Right lobe of liver (tissue), 6 donors: ENCODE measurements at places on chromosomes 1 and 21.

DNA sequence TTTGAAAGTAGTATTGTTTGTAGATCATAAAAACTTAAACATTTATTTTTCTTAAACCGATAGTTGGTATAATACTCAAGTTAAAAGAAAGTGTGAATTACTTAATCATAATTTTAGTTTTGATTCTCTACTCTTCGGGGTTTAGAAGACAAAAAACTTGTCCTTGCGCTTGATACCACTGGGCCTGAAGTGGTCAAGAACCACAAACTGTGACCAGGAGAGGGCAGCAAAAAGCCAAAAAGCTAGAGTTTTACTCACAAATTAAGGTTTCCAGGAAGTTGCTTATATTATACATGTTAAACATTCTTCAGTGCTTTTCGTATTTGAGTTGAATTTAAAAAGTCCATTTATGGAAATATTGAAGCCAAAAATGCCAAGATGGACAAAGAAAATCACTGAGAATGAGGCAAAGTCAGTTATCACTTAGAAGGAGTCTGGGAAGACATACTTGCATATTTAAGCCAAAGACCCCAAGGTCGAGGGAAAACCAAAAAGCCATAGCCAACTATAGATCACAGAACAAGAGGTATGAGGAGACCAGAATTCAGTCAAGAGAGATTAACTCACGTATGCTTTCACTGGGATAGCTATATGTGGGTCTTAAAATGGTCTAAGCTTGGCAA lies 34.2 kb downstream of the EFCAB7 start:
- DNase-seq = no peak

DNA sequence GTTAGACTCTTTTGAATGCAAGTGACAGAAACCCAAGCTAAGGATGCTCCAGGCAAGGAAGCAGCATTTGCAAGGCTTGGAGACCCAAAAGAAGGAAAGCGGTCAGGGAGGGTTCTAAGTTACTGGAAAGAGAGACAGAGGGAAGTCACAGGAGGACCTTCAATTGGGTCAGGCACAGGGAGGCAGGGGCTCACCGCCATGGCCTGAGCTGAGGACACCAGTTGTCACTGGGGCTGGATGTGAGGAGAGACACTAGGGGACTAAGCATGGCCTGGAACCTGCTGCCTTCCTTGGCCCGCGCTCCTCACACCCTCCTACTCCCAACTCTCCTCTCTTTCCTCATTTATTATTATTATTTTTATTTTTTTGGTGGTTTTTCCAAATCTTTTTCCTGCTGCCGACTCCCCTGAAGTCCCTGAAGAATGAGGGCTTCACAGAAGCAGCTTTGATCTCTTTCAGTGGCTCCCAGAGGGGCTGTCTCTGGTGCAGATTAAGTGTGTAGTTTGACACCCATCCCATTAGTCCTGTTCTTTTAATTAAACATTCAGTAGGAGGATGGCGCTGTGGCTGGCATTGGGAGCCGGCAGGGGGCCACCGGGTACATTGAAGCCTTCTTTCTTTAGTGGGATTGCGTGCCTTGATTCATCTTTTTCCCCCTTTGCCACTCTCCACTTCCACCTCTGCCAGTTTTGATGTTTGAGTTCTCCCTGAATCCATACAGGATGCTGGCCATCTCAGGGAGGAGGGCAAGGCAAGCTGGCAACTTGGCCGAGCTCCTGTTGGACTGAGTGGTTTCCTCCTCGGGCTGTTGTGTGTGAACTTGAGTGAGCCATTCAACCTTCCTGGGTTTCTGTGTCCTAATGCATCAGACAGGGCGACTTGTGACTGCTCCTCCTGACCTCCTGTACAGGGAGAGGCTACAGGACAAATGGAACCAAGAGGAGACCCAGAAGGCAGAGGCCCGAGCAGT lies 59.3 kb downstream of the MDM4 start:
- DNase-seq = no peak

- peak; percentile 87 for DNase-seq
Measured at GRCh38 chr1:228902781-228903433, 167.6 kb downstream of the RHOU start.

- DNase-seq = no peak
Measured at GRCh38 chr1:65882076-65882475, 89.4 kb downstream of the PDE4B start.

- DNase-seq = no peak
Measured at GRCh38 chr1:85734931-85735330, 26.7 kb upstream of the ZNHIT6 start.

- DNase-seq = no peak
Measured at GRCh38 chr1:51325878-51326755, 4.2 kb downstream of the TTC39A start.

DNA sequence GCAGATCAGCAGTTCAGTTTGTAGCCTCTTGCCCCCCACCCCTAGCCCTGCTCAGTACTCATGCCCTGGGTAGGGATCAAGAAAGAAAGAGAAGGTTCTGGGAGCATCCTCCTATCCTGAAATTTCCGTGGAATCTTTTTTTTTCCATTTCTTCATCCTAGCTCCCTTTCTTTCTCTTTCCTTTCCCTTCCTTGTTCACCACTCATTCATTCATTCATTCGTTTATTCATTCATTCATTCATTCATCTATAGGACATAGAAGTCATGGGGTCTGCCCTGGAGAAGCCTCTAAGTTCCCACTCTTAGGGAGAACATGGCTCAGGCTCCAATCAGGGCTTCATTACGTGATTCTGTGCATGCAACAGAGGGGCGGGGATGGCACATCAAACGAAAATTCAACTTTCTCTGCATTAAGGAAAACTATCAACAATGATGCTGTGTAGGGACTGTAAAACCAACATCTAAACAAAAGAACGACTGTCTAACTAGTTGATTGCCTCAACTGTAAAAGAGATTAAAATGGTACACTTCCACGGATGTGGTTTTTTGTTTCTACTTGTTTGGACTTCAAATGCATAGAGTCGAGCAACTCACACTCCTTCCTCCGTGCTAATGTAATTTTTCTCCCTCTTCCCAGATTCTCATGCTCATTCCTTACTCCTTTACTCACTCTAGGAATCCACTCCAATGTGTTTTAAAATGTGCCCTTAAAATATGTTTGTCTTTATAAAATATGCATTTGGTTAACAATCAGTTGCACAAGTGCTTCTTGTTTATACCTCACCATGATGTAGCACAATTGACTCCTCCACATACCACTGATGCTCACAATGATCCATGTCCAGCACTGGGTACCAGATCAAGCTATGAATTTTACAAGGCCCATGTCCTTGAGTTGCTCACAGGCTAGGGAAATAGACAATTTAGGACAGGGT lies 101.2 kb upstream of the SLC2A1 start:
- no peak for DNase-seq

DNA sequence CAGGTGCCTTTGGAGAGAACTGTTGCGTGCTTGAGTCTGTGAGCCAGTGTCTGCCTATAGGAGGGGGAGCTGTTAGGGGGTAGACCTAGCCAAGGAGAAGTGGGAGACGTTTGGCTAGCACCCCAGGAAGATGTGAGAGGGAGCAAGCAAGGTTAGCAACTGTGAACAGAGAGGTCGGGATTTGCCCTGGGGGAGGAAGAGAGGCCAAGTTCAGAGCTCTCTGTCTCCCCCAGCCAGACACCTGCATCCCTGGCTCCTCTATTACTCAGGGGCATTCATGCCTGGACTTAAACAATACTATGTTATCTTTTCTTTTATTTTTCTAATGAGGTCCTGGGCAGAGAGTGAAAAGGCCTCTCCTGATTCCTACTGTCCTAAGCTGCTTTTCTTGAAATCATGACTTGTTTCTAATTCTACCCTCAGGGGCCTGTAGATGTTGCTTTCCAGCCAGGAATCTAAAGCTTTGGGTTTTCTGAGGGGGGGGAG lies 2.4 kb downstream of the BTG2 start:
- no peak for DNase-seq

GRCh38 chr1:216983823-216984222 lies 260.6 kb upstream of the ESRRG start:
- no peak for DNase-seq

DNA sequence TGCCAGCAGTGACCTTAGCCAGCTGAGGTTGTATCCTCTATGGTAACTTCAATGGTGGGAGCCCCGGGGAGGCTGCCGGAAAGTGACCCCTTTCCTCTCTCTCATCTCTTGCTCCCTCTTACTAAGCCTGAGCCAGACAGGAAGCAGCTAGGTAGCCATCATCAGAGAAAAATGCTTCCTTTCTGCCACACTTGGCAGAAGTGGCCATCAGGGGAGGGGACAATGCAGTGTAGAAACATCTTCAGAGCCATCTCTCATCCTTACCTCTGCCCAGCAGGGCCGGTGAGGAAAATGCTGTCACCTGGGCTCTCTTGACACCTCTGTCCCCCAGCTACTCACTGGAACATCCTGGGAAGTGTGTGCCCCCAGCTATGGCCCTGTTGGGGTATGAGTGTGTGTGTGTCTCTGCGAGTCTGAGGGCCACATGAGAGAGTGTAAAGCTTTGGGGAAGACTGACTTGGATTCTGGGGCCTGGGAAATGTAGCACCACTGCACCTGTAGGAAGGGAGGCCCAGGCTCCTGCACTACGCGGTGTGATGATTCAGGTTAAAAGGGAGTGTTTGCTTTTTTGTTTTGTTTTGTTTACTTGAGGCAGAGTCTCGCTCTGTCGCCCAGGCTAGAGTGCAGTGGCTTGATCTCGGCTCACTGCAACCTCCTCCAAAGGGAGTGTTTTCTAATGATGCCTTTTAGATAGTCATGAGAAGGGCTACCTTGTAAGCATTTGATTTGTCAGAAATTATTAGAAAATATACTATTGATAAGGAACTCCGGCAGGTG lies 48.7 kb upstream of the CNTN2 start:
- no peak for DNase-seq

DNA sequence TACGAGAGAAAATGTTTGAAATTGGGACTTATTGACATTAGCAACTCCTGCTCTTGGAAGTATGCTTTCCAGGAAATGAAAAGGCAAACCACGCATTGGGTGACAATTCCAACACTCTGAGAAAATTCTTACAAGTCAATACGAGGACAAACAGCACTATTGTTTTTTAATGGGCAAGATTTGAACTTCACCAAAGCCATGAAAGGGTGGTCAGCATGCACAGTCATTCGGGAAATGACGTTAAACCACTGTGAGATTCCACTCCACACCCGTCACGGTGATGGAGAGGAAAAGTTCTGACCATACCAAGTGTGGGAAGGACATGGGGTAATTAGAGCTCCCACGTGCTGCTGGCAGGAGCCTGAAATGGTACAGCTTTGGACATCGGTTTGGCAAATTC lies 12.2 kb upstream of the PRXL2B start:
- DNase-seq = no peak

DNA sequence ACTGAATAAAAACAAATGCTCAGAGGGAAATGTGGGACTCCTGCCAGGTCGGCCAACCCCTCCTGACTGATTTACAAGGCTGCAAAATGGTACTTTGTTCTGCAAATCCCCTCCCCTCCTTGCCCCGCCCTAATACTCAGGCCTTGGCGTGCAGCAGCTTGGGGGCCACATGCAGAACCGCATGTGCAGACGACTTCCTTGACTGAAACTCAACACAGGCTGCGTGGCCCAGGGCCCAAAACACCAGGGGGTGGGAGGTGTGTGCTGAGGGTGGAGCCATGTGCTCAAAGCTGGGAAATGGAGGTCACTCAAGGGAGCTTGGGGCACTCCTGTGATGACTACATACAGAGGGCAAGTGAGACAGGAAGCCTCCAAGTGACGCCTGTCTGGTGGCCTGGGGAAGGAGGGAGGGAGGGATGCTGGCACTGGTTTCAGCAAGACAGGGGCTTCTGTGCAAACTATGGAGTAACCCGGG lies 87.2 kb downstream of the MRPL37 start:
- peak; percentile 62 for DNase-seq

GRCh38 chr1:62906428-62906886 lies 122.5 kb downstream of the ATG4C start:
- no peak for DNase-seq

GRCh38 chr1:25232866-25233784 lies 823 bp upstream of the SYF2 start:
- DNase-seq = peak; percentile 83

DNA sequence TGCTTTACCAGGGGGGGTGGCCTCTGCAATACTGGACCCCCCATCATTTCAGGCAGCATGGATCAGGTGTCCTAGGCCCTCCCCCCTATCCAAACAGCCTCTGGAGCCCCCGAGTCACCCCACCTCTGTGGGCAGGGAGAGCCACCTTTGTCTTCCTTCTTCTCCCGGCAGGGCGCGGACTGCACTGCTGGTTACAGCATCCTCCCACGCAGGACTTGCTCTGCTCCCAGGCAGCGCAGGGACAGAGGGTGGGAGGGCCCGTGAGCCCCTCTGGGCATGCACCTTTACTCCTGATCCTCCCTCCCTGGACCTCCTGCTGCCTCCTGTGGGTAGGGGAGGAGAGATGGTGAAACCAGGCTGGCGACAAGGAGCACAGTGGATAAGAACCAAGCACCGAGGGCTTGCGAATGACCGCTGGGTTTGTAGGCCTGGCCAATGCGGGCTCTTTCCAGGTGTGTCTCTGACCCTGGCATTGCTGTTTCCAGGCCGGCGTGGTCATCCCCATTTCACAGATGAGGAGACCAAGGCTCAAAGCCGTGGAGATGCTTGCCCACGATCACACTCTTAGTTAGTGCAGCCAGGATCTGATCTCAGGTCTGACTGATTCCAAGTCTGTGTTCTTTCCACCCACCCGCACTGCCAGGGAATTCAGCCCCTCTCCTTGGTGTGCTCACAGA lies 73.6 kb upstream of the TARDBP start:
- no peak for DNase-seq

DNA sequence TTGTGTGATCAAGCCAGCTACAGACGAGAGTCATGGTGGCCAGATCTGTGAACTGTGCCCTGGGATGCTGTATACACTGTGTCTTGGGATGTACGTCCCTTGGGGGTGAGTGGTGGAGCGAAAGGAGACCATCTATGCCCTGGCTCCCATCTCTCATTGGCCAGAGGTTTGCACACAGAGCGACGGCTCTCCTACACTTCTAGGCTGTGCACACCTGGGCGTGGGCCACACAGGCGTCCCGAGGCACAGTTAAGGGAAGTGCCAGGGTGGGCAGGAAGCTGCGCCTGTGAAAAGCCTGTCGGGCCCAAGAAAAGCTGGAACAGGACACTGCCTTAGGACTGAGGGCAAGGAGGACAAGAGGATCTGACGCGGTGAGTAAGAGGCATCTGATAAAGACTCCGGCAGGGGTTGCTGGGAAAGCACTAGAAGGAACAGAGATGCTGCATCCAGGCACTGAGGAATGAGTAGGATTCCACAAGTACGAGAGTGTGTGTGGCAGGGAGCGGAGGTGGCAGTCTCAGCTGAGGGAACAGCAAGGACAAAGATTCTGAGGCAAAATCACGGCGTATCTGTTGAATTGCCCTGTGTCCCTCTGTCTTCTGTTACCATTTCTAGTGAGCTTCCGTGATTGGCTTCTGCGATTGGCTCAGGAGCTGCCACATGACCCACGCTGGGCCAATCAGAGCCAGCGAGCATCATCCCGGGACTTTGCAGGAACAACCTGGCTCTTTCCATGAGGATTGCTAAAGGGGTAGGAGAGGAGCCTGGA lies 67.9 kb upstream of the ZBTB40 start:
- DNase-seq = no peak

GRCh38 chr21:27519361-27519760 lies 552.5 kb upstream of the ADAMTS5 start:
- no peak for DNase-seq

- DNase-seq = no peak
Measured at GRCh38 chr1:203095061-203095690, 9.4 kb upstream of the MYOG start.

GRCh38 chr1:26288311-26288941 lies 8.5 kb downstream of the SH3BGRL3 start:
- DNase-seq = no peak
